ENCODE measurements at places on chromosomes 12 and 14.

DNA sequence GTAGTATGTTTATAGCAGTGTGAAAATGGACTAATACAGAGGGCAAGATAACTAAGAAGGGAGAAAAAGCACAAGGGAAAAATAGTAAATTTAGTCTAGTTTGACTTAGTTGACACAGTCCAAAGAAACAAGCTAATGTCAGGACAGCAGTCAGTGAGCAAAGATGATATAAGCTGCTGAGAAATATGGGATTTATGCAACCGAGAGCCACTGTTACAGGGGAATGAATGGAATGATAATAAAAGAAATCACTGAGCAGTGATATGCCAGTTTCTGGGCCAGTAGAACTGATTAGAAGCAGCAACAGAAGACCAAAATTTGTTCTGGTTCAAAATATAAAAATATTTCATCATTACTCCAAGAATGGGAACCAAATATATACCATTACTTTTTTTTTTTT, 60.1 kb downstream of the R3HDM2 start:
- DNase-seq = no peak

DNA sequence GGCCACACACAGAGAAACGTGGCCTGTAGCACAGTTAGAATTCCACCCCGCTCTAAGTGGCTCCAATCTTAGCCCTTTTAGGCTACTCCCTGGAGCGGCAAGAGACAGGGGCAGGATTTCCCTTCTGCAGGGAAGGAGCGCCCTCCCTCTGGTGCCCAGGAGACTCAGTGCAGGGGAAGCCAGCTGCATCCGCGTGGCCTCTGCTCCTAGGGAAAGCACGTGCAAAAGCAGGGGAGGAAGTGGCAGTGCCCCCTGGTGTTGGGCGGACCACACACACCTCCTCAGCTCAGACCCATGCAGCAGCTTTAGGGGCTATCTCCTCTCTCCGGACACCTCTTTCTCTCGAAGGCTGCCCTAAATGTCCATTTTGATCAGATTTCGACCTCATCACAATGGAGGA, 50.0 kb downstream of the SPRING1 start:
- no peak for DNase-seq

DNA sequence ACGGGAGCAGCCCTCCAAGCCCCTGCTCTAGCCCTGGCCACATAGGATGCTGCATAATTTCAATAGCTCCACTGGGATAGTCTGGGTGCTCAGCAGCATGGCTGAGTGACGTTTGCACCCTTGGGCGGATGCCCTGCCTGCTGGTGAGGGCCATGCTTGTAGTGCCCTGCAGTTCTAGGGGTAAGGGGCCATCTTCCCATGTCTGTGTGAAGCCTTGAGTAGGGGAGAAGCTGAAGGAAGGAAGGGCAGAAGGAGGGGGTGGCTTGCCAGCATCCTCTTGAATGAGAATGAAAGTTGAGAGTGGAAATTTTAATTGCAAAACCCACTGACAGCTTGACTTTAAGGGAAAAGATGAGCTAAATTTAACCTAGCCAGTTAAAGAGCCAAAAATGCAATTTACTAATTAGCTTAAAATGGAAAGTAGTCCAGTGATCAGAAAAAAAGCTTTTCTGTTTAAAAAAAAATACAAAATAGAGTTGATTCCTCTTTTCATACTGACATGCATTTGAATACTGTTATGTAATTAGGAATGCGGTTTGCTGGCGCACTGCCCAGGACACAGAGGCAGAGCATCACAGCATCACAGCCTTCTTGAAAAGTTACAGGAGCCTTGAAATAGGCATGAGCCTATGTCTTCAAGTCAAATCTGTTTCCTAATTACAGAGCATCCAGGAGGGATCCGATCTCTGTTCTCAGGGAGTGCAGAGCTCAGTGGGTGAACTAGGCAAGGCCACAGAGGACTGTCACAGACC, 18.5 kb upstream of the EML1 start:
- no peak for DNase-seq

DNA sequence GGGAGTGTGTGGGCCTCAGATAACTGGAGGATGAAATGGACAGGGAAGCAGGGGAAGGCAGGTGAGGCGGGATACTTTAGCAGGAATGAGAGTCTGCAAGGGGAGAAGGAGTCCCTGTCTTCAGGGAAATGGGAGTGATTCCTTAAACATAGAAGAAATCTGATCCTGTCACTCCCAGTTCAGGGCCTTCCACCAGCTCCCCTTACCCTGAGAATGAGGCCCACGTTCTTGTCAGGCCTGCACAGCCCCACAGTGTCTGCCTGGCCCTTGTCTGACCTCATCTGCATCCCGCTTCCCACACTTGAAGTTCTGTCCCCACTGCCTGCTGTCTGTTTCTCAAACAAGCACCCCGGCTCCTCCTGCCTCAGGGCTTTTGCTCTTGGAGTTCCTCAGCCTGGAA, 12.6 kb upstream of the LRP1-AS start:
- no peak for DNase-seq

DNA sequence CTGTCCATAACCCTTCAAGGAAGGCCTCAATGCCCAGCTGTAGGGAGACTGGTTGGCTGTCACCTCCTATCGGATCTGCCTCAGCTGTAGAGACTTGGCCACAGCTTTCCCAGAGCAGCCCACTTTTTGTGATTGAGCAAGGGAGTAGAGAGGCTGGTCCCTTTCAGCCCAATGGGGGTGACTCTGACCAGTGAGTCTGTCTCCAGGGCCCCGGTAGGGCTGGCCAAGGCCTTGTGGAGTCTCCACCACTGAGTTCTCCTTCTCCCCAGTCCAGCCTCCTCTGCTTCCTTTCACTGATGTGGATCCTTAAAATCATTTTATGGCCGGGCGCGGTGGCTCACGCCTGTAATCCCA, 14.5 kb upstream of the HPD start:
- no peak for DNase-seq

DNA sequence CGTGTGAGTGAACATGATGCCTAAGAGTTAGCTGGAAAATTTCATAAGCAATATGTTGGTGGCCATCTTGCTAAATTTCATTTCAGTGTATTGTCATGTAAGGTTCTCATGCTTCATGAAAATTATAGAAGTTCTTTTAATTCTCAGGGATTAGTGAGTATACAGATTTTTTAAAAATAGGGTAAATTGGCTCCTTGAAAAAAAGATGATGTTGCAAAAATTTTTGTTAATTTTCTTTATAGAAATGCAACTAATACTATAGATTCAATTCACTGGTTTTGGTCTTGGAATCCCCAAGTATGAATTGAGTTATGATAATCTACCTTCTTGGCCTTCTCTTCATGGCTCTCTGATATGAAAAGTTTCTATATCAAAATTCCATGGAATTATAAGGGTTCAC, 75.4 kb downstream of the NTN4 start:
- DNase-seq = no peak

GRCh38 chr12:107411792-107412535, 273.6 kb upstream of the PWP1 start:
- DNase-seq = no peak

DNA sequence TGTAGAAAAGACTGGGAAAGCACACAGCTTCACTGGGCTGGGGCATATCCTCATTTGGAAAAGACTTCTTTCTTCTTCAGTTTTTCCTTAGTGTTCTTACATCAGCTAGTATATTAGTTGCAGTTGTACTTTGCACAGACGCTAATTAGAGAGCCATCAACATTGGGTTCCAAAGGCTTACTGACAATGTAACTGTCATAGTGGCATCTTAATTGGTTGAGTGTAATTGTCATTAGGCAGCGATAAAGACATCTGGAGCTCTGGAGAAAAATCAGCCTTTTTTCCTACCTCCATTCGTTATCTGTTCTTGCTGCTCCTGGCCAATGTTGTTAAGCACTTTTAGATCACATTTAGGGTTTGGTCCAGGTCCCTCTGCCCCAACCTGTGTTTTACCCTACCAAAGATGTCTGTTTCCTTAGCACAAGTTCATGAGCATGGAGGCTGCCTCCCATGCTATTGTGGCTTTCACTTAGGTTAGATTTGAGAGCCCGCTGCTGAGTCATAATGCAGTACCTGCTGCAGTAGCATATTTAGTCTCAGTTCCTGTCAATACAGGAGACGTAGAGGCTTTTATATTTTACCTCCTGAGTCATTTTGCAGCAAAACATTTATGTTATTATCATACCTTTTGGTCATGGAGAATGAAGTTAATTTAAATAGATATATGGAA, 49.2 kb downstream of the FBXW8 start:
- no peak for DNase-seq

- peak; percentile 73 for DNase-seq
These were observed 49.1 kb downstream of the NCOR2 start for GRCh38 chr12:124518051-124518932.

Measured in NCI-H524 treated with DMSO at 0.1 percent for 48 hours (cell line).